ENCODE measurements at places on chromosomes 2 and 18.

GRCh38 chr2:238939074-238939473 lies 91.2 kb downstream of the TWIST2 start:
- H3K36me3 ChIP-seq: no peaks in the 10 kb centered on the region
- no peak for DNase-seq
- no peaks in the 10 kb centered on the region for H3K4me1 ChIP-seq

- no peak overlapping the region for H3K4me3 ChIP-seq
- no peak overlapping the region for H3K27ac ChIP-seq
- no peaks in the 10 kb centered on the region for H3K36me3 ChIP-seq
- no peaks in the 10 kb centered on the region for H3K4me1 ChIP-seq
Observed at GRCh38 chr2:170088776-170089175, 89.2 kb upstream of the MYO3B start.

DNA sequence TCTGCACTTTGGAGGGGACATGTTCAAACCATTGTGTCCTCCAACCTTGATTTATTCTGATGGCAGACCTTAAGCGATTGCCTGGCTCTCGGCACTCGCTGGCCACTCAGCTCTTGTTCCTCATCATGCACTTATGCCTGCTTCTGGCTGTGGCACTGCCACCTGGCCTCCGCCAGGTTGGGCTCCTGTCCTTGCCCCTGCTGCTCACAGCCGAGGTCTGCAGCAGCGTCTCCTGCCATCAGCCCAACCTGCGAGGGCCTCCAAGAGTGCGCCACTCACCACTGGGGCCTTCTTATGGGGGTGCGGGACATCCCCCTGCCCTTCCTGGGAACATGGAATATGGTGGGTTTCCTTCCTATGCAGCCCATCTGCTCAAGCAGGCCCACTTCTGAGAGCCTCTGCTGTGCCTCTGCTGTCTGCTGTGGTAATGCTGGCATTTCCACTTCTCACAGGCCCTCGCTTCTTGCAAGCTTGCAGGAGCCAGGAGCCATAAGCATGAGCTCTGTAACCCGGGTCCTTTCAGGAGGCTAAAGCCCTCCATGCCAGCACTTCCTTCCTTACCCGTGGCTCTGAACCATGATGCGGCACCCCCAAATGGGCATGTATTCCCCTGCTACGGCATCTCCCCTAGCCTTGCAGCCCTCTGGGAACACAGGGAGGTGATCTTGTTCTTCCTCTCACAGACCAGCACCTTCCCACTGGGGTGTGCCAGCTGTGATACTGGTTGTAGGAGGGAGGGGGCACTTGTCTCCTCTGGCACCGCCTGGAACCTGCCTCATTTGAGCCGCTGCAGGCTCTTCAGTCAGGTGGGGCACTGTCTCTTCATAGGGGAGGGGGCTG lies 58.6 kb upstream of the HS6ST1 start:
- H3K36me3 ChIP-seq: no peaks in the 10 kb centered on the region
- no peaks in the 10 kb centered on the region for H3K27me3 ChIP-seq
- no peak overlapping the region for H3K4me3 ChIP-seq
- peaks cover 74% of the 10 kb centered on the region for H3K4me1 ChIP-seq
- H3K27ac ChIP-seq: peak overlapping the region; percentile 88

GRCh38 chr2:13114391-13114790 lies 397.7 kb downstream of the TRIB2 start:
- no peak for DNase-seq
- H3K4me3 ChIP-seq: no peak overlapping the region
- H3K4me1 ChIP-seq: peaks cover 7% of the 10 kb centered on the region
- no peaks in the 10 kb centered on the region for H3K27me3 ChIP-seq

GRCh38 chr2:158719403-158719802 lies 75.7 kb upstream of the DAPL1 start:
- H3K36me3 ChIP-seq: no peaks in the 10 kb centered on the region
- no peaks in the 10 kb centered on the region for H3K27me3 ChIP-seq
- no peak overlapping the region for H3K27ac ChIP-seq
- H3K4me3 ChIP-seq: no peak overlapping the region
- peaks cover 46% of the 10 kb centered on the region for H3K4me1 ChIP-seq
- DNase-seq: no peak

DNA sequence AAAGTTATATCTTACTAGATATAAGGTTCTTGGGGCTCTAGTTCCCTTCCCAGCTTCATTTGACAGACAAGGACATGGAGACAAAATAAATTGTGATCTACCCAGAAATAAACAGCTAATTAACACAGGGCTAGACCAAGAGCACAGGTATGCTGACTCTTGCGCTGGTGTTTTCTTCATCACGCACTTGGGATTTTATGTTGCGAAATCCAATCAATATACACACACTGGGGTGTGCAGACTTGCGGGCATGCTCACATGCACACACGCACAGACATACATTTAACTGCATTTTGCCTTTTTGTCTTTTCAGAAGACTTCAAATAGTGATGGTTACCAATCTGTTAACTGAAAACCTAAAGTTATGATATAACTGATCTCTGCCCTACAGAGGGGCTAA lies 91.2 kb downstream of the LRATD1 start:
- H3K27me3 ChIP-seq: no peaks in the 10 kb centered on the region
- DNase-seq: no peak
- H3K36me3 ChIP-seq: no peaks in the 10 kb centered on the region

DNA sequence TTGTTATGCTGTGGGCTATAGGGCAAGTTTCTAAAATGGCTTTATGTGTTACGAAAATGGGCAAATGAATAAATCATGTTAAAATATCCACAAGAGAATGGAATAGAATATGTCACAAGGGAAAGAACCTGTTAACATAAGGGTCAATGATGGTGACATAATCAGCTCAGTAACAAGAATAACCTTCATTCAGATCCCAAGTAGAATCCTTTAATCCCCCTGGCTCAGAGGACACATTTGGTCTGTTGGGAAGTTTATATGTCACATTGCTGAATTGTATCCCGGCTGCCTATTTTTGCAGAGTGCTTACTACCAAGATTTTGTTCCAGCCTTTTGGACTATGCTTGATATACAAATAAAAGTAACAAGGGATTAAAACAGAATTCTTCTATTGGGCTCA lies 13.1 kb upstream of the LGALSL start:
- H3K4me3 ChIP-seq: no peak overlapping the region
- no peak overlapping the region for H3K27ac ChIP-seq
- H3K36me3 ChIP-seq: no peaks in the 10 kb centered on the region
- no peak for DNase-seq
- H3K4me1 ChIP-seq: peaks cover 24% of the 10 kb centered on the region
- no peaks in the 10 kb centered on the region for H3K27me3 ChIP-seq

DNA sequence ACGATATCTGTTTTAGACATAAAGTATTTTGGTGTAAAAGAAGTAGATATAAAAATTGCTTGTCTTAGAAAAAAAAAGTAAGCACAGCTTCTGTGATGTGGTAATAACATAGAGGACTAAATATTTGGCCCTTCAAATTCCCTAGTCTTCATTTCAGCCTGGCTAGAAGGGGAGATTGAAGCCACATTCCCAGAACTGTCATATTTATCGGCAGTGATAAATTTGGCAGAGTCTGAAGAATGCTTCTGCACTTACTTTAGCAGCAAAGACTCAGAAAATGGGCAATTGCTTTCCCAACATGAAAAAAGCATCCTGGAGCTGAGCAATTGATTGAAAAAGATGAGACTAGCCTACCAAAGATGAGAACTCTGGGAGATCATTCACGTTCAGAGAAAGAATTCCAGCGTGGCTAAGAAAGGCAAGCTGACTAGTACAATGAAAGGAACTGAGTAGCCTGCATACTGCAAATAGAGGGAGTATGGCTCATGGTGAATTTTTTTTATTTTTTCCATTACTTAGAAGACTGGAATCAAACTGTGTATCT lies 278.7 kb upstream of the KLHL29 start:
- H3K27ac ChIP-seq: no peak overlapping the region
- DNase-seq: no peak
- H3K36me3 ChIP-seq: no peaks in the 10 kb centered on the region
- no peak overlapping the region for H3K4me3 ChIP-seq

DNA sequence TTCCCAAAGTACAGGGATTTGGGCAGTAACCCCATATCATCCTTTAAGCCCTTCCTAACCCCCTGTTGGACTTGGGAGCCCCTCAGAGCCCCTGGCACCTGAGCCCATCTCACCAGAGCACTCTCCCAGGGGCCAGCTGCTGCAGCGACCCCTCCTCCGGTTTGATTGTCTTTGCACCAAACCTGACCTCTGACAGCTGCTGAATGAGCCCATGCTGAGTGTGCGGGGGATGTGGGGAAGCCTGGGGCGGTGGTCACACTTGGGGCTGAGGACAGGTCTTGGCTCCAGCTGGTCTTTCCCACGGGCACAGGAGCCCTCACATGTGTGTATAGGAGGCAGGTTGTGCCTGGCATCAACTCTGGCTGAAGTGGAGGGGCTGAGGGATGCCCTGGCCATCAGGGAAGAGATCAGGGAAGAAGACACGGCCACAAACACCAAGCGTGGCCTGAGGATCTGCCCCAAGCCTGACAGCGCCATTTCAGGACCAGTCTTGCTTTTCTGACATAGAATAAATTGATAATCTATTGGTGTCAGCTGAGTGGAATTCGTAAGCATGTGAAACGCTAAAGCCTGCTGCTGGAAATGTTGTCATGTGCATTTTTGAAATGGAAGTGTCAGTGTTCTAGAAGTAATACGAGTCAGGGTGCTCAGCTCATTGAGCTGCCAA lies 102.4 kb downstream of the ACKR3 start:
- H3K4me1 ChIP-seq: peaks cover 21% of the 10 kb centered on the region
- H3K36me3 ChIP-seq: no peaks in the 10 kb centered on the region
- H3K27ac ChIP-seq: no peak overlapping the region
- no peak overlapping the region for H3K4me3 ChIP-seq
- H3K27me3 ChIP-seq: no peaks in the 10 kb centered on the region
- DNase-seq: no peak

- no peak for DNase-seq
- no peaks in the 10 kb centered on the region for H3K27me3 ChIP-seq
- no peaks in the 10 kb centered on the region for H3K36me3 ChIP-seq
- H3K27ac ChIP-seq: no peak overlapping the region
- no peak overlapping the region for H3K4me3 ChIP-seq
Observed at GRCh38 chr18:78169174-78169864, 810.3 kb upstream of the SALL3 start.

DNA sequence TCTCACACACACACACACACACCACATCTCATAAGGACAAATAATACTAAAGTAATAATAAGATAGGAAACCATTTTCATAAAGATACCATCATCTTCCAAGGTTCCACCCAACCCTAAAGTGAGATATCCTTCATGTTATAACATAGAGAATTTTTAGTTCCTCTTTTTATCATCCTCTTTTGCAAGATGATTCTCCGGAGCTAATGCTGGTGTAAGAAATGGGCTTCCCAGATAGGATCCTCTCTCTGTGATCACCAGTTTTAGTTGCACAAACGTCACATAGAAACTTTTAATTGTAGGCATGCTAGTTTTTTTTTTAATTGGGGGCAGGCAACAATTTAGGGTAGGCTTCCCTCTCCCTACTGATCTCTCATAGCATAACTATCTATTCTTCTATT lies 49.6 kb downstream of the ARHGAP25 start:
- H3K27ac ChIP-seq: no peak overlapping the region
- no peaks in the 10 kb centered on the region for H3K27me3 ChIP-seq
- DNase-seq: no peak
- H3K36me3 ChIP-seq: no peaks in the 10 kb centered on the region
- H3K4me1 ChIP-seq: peaks cover 12% of the 10 kb centered on the region
- H3K4me3 ChIP-seq: no peak overlapping the region
